ENCODE measurements at places on chromosomes 7 and 10.

DNA sequence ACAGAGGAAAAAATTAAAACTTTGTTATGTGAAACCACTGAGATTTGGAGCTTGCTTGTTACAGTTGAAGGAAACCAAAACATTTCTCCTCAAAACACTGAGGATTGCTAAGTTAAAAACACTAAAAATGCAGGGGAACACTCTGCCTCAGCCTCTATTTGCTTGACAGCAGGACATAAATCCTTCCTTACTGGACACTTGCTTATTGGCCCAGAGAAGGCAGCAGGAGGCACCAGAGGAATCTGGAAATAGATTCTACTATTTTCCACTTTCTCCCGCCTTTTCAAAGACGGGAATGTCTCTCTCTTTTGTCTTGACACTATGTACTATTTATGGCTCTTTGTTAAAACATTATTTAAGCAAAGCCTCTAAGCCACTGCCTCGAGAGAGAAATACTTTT, 67.9 kb downstream of the MTURN start:
- no peak for DNase-seq

DNA sequence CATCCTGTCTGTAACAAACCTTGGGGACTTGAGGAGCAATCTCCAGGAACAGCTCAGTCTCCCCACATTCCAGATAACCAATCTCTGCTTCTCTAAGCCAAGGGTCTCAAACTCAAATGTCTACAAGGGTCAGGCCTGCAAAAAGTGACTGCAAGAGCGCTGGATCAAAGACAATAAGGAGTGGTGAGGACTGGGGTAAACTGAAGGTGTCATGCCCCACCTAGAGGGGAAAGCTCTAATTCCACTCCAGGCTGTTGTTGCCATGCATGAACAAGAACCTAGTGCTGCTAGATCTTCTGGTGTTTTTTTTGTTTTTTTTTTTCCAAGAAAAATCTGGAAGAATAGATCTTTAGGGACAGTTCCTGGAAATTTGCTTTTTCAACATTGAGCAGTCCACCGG, 117.9 kb upstream of the MACROH2A2 start:
- no peak for DNase-seq

DNA sequence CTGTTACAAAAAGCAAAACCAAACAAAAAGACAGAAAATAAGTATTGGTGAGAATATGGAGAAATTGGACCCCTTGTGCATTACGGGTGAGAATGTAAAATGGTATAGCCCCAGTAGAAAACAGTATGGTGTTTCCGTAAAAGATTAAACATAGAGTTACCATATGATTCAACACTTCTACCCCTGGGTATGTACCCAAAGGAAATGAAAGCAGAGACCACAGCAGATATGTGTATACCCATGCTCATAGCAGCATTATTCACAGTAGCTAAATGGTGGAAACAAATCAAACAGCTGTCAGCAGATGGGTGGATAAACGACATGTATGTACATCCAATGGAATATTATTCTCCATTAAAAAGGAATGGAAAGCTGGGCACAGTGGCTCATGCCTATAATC, 42.4 kb downstream of the STARD3NL start:
- no peak for DNase-seq

DNA sequence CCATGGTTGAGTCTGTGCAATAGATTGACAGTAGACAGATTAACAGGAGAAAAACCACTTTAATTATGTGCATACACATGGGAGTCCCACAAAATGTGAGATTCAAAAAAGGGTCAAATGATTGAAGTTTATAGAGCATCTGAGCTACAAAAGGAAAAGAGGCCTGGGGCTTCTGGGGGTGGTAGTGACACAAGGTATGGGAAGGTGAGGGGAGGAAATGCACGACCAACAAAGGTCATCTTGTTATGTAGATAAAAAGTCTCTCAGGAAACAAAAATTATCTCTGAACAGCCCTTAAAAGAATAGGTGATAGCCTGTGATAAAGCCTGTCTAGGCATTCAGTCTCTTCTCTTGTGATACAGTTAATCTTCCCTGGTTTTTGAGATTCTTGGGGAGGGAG, 141.7 kb downstream of the SEC23IP start:
- no peak for DNase-seq

DNA sequence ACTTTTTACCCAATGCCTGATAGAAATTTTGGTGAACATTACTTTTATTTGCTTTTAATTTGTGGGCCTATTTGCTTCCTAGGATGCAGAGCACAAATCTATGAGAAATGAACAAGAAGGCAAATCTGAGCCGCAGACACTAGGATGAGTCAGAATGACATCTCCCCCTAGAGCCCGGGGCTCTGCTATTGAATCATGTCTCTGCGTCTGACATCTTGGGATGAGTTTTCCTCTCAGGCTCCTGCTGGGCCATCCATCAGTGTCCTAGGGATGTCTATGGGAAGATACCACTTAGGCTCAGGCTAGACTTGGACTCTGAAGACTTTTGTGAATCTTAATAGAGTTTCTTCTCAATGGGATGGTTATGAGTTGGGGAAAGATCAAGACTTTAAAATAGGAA, 157.3 kb upstream of the MTPN start:
- no peak for DNase-seq

GRCh38 chr7:134836447-134836846, 57.0 kb downstream of the CALD1 start:
- DNase-seq = no peak
